NCI-H1417 treated with DMSO at 0.1 percent for 48 hours (cell line): ENCODE measurements at places on chromosomes 2 and 18.

DNA sequence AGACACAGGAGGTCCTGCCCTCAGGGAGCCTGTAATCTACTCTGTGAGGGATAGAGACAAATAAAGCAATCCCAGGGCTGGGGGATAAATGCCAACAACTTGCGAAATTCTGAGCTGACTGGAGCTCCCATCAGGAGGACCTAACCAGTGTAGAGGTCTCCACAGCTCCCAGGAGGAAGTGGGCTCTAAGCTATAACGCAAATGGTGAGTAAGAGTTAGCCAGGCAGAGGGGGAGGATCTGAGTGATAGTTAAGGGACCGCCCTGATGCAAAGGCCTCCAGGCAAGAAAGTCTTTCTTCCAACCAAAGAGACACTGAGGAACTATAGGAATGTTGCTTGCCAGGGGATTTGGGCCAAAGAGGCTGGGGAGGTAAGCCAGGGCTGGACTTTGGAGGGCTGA lies 16.0 kb upstream of the ZNF532 start:
- no peak for DNase-seq

DNA sequence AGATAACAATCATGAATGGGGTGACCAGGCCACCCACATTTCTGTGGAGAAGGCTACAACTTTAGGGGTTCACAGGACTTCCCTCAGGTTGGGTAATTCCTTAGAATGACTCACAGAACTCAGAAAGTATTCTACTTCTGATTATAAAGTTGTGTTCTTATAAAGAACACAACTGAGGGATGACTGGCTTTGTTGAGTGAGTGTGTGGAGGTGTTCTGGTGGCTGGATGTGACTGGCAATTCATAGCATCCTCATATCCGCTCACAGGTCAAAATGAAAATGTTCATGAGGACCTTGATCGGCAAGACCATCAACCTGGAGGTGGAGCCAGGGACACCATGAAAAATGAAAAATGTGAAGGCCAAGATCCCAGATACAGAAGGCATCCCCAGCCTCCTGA lies 143.3 kb upstream of the CAB39 start:
- DNase-seq, result no peak

DNA sequence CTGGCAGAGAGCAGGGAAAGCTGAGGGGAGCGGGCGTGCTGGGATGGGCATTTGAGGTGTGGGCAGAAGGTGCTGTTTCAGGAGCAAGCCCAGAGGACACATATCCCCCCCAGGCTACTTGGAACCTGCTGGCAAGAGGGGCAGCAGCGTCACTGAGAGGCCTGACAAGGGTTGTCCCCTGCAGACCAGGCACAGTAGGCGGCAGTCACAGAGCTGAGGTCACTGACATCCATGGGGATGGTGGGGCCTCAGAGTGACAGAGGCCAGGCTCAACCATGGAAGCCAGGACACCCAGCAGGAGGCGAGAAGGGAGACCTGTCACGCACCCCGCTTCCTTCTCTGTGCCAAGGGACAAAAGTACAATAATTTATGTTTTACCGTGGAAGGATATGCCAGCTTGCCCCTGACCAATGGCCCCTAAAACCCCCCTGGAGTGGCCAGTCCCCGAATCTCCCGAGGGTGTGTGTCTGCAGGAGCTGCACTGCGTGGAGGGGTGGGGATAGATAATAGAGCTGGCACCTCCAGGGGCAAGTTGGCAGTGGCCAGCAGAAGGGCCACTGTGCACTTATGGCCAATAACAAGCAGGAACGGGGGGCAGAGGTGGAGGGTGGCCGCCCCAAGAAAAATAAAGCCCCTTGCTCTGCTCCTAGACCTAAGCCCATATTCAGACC lies 86.3 kb upstream of the SLC66A3 start:
- DNase-seq, result no peak

GRCh38 chr2:127426501-127427354 lies 8.5 kb downstream of the PROC start:
- DNase-seq, result no peak

DNA sequence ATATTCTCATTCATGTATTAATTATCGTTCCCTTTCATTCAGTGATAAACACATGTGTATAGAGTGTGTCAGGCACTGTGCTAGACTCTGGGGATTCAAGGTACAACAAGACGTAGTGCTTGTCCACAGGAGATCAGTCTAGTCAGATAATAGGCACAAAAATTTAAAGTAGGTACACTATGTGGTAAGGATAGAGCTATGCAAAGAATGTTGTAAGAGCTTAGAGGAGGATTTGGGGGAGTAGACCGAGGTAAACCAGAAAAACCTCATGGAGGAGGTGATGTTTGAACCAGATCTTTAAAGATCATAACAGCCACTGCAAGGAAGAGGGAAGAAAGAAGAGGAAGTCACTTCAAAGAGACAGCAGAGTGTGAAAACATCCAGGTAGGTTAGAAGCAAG lies 256.9 kb upstream of the DDX18 start:
- no peak for DNase-seq

DNA sequence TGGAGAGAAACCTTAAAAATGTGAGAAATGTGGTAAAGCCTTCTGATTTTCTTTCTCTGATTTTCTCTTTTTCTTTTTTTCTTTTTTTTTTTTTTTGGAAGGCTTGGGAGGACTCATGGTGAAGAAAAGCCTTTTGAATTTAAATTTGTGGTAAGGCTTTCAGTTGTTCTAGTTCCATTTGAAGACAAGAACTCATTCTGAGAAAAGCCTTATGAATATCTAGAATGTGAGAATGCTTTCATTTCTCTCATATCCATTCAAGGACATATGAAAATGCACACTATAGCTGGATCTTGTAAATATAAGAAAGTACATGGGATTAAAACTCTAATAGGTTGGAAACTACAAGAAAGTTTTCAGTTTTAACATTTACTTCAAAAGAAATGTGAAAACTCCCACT lies 1045.2 kb upstream of the NRXN1 start:
- no peak for DNase-seq

DNA sequence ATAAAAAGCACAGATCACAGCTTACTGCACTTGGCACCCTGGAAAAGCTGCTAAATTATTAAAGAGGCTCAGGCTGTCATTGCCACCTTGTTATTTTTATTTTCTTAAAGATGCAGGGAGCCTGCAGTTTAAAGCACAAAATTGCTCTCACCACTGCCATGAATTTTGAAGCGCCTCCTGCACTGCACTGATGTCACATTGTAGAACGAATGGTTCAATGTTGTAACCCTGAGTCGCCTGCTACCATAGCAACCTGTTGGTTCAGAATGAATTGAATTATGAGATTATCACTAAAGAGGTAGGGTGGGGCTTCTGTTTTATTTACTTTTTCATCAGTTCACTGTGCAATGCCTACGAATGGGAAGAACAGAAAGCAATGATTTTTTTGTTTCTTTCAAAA lies 16.5 kb downstream of the SCG2 start:
- peak; percentile 77 for DNase-seq

- DNase-seq, result no peak
Observed at GRCh38 chr2:210366675-210367080, 51.7 kb upstream of the MYL1 start.

DNA sequence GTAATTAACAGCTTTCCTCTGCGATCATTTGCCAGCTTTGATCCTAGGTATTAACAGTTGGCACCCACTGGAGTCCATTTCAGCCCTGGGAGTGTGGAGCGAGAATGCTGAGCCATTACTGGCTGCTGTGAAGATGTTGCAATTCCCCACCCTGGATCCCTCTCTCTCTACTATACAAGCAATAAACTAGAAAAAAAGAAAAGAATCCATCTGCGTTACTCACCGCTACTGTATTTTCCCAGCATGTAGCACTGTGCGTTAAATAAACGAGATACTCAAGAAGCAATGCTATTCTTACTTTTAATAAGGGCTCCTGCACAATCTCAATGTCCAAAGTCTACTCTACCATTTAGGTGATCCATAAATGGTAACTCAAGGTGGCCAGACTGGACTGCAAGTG lies 8.5 kb downstream of the RTTN start:
- DNase-seq, result no peak

GRCh38 chr2:164747783-164748433 lies 93.7 kb downstream of the COBLL1 start:
- DNase-seq, result no peak

- DNase-seq, result no peak
Observed at GRCh38 chr18:78820161-78820834, 159.3 kb upstream of the SALL3 start.

DNA sequence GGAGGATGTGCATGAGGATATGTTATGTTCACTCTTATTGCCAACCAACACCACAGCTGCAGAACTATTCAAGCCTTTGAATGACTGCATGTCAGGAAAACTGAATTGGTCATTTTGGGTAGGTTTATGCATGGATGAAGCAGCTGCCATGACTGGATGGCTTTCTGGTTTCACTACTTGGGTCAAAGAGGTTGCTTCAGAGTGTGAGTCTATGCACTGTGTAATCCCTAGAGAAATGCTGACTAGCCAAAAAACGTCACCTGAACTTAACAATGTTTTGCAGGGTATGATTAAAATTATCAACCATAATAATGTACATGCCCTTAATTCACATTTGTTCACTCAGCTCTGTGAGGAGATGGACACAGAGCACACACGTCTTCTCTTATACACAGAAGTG lies 206.7 kb upstream of the RBBP8 start:
- DNase-seq, result no peak

DNA sequence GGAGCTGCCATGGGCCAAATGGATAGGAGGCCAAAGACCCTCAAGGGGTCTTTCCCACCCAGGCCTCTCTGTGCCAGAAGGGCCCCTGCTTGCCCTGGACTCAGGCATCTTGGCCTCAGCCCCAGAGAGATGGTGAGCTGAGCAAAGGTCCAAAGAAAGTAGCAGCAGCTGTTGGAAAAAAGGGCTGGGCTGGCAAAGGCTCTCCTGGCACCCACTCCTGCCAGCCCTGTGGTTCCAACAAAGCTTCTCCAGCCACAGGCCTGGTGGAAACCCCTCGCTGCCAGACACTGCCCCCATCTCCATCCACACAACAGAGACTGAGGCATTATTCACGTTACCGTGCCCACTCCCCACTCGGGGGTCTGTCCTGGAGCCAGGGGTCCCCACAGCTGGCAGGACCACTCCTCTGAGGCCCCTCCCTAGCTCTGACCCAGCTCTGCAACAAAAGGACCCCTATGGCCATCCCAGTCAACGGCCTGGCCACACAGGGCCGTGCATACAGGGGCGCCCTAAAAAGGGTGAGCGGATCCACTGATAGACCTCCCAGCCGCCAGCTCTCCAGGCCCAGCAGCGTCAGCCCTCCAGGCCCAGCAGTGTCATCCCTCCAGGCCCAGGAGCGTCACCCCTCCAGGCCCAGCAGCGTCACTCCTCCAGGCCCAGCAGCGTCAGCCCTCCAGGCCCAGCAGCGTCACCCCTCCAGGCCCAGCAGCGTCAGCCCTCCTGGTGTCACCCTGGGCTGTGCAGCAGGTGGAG lies 10.1 kb downstream of the BIN1 start:
- DNase-seq, result no peak

GRCh38 chr2:231884438-231885140 lies 41.6 kb downstream of the NPPC start:
- no peak for DNase-seq

GRCh38 chr2:128390991-128391630 lies 72.4 kb upstream of the HS6ST1 start:
- no peak for DNase-seq

DNA sequence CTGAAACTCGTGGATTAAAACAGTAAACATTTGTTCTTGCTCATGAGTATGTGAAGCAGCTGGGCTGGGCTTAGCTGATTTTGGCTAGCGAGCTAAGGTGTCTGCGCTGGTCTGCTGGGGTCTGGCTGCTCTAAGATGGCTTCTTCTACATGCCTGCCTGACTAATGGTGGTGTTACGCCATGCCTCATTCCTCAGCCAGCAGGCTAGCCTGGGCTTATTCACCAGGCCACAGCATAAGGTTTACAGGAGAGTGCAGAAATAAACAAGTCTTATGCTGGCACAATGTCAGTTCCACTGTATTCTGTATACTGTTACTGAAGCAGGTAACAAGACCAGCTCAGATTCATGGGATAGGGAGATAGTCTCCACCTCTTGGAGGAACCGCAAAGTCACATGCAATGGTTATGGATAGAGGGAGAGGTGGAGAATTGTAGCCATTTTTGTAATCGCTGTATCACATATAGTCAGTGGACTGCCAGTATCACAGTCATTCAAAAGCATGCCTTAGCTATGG lies 80.0 kb downstream of the RHBDD1 start:
- no peak for DNase-seq

DNA sequence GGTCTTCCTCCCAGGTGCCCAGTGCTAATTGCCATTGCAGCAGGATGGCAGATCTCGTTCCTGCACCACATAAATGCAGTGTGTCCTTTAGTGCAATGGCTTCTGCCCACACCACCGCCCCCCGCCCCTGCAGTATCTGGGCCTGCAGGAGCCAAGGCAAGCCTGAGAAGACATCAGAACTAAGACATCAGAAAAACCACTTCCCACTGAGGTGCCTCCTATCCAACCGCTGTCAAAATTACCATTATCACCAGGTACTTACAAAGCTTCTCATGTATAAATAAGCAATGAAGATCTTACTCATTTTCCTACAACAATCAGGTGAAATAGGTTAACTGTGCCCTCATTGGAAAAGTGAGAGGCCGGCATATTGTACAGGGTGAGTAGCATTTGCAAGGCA lies 228.8 kb downstream of the FBXO15 start:
- DNase-seq, result no peak

DNA sequence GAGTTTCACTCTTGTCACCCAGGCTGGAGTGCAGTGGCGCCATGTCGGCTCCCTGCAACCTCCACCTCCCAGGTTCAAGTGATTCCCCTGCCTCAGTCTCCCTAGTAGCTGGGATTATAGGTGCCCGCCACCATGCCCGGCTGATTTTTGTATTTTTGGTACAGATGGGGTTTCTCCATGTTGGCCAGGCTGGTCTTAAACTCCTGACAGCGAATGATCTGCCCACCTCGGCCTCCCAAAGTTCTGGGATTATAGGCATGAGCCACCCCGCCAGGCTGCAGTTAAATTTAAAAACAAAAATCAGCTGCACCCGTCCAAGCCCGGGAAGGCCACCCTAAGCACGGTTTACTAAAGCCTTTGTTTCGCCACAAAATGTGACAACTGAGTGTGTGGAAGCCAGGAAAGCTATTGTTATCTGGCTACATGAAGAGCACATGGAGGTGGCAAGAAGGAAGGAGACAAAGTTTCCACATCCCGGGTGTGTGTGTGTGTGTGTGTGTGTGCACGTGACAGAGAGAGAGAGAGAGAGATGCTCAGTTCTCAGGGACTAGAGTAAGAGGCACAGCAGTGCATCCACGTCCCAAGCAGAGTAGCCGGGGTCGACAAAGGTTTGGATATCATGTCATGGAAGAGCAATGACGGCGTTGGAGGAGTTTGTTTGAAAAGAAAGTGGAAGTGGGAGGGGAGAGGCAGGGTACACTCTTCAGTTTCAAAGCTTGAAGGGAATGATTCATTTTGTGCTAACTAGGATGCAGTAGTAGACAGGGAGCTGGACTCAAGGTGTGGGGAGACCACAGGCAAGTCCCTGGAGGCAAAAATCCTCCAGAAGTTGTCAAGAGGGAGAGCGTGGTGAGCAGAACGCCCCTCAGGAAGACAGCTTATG lies 20.1 kb downstream of the INPP5D start:
- DNase-seq, result no peak

DNA sequence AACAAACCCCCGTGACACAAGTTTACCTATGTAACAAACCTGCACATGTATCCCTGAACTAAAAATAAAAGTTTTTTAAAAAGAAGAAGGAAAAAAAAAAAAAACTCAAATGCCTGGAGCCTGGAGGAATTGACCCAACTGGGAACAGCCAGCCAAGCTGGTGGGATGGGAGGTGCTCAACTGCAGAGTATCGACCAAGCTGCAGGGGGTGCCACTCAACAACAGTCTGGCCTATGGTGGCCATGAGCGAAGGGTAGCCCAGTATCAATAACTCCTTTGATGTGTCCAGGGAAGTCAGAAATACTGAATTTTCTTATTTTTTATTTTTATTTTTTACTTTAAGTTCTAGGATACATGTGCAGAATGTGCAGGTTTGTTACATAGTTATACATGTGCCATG lies 310.3 kb upstream of the DLGAP1 start:
- DNase-seq, result no peak
